ENCODE measurements at places on chromosomes 2 and 18.

- no peak for DNase-seq
These were observed 99.9 kb downstream of the PARD3B start for GRCh38 chr2:204645018-204645773.

DNA sequence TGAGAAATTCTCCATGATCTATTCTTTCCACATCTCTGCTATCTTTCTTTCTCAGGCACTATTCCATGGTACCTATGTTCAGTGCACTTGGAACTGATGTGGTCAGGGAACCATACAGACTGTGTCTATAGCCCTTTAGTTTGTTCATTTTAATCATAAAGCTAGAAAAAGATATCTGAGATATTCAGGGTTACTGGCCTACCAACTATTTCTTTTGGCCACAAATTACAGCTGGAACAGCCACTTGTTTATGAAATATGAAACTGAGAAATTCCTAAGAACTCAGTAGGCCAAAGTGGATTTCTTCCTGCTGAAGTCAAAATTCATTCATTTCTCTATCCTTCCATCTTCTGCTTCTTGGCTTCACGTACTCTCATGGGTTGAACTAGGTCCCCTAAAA, 22.8 kb upstream of the LYPD1 start:
- no peak for DNase-seq

DNA sequence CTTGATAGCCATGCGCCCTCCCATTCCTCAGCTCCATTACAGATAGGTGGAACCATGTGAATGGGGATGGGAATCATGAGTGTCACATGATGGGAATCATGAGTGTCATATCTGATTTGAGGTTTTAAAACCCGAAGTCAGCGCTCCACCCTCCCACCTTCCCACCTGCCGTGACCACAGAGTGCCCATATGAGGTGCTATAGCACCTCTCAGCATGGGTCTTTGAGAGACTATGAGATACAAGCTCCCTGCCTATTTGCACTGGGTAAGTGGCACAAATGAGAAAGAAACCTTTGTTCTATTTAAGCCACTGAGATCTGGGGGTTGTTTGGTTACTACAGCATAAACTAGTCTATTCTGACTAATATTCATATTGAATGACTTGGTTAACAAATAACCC, 78.5 kb upstream of the PTPRM start:
- no peak for DNase-seq

GRCh38 chr2:20626698-20627513, 24.0 kb downstream of the HS1BP3 start:
- DNase-seq, result no peak

DNA sequence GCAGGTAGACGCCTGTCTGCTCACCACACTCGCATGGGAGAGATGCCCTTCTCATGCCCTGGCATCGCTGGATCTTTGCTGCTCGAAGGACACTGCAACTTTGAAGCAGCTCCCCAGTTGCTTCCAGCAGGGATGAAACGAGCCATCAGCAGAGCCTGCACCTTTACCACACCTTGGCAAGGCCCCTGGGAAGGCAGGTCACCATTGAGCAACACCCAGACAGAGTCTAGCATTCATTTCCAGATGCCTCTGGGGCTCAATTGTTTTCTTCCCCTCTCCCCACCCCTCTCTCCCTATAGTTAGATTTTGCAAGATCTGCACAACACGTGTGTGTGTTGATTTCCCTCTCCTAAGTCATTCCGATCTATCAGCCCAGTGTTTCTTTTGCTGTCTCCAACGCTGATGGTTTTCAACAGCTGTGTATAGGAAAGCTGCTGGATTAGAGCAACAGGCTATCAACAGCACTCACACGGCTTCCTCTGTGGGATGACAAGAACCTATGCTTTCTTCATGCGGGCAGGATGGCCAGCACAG, 25.6 kb upstream of the INHBB start:
- DNase-seq, result no peak

- DNase-seq, result no peak
These were observed 112.1 kb downstream of the GLI2 start for GRCh38 chr2:120847700-120848321.

GRCh38 chr2:217330647-217331046, 470.8 kb upstream of the TNP1 start:
- DNase-seq, result no peak

- DNase-seq, result no peak
These were observed 551.7 kb downstream of the SATB2 start for GRCh38 chr2:198905881-198906612.

DNA sequence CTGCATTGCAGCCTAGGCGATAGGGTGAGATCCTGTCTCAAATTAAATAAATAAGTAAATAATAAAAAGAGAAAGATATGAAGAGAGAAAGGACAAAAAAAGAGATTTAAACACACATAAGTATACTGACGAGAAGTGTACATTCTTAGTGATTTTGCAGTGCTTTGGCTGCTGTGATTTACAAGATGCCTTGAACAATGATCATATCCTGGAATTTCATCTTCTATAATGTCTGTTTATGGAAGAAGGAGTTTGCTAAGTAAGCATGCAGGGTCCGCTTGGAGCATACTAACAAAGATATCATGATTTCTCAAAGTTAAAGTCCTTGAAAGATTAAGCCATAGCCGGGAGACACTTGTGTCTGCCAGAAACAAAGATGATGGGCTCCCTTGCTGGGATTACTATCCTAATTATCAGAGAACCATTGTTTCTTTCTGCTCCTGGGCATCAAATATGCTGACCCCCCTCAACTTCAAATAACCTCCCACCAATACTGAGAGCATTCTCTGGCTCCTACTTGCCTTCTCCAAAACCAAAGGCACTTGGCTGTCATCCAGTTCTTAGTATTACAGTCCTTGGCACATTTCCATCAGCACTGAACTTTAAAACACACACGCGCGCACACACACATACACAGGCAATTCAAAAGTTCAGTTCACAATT, 47.5 kb upstream of the STAM2 start:
- DNase-seq, result peak; percentile 61

DNA sequence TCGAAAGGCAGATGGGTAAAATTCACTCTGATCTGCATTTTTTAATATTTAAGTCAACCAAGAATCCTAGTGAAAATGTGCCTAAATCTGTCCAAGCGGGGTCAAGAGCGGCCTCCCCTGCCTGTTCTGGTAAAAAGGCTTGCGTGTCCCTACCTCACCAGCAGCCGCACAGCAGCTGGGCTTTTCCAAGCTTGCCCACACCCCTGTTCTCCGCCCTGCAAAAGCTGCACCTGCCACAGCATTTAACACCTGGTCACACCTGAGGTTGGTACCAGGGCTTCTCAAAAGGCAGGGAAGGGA, 25.8 kb upstream of the TMEM182 start:
- no peak for DNase-seq

DNA sequence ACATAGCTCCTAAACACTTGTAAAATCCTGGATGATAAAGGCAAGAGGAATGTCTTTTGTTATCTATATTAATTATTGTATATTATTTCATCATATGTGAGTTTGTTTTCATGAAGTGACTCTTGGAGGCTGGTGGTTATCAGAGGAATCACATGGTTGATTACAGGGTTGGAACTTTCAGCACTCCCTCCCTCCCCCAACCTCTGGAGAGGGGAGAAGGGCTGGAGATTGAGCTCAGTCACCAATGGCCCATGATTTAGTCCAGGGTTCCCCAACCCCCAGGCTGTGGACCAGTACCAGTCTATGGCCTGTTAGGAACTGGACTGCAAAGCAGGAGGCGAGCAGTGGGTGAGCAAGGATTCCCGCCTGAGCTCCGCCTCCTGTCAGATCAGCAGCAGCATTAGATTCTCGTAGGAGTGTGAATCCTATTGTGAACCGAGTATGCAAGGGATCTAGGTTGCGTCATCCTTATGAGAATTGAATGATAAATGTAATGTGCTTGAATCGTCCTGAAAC, 37.7 kb downstream of the FBXO48 start:
- DNase-seq, result no peak

DNA sequence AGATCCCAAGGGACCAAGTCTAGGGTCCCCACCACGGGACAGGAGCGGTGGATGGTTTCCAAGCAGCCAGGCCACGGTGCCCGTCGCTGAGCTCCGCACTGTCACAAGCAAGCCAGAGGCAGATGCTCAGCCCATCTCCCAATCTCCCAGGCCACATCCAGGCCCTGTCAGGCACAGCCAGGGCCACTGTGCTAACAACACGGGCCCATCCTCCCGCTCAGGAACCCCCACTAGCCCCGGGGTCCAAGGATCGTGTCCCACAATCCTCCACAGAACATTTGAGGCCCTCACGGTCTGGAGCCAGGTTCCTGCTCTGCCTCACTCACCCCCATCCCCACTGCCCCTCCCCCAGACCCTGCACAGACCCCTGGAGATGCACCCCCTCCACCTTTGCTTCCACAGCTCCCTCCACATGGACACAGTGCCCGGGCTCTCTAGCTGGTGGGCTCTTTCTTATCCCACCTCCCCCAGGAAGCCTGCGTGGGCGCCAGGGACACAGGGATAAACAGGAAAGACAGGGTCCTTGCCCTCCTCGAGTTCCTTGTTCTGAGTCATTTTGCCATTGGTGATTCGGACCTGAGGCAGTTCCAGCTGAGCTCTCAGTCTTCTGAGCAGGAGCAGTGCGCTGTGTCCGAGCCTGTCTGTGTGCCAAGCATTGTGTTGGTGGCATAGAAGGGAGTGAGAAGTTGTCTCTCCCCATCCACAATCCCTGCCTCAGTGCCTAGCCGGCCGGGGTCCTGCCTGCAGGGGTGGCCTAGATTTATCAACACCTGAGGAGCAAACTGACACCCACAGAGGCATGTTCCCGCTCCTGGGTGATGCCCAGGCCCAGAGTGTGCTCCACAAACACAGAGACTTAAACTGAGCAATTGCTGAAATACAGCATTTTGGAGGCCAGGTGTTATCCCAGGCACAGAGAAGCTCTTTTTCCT, 7.0 kb downstream of the CROCC2 start:
- no peak for DNase-seq
